ENCODE measurements at places on chromosomes 2 and 18.

- DNase-seq: no peak
These were observed 11.8 kb downstream of the CYP27C1 start for GRCh38 chr2:127208313-127208712.

DNA sequence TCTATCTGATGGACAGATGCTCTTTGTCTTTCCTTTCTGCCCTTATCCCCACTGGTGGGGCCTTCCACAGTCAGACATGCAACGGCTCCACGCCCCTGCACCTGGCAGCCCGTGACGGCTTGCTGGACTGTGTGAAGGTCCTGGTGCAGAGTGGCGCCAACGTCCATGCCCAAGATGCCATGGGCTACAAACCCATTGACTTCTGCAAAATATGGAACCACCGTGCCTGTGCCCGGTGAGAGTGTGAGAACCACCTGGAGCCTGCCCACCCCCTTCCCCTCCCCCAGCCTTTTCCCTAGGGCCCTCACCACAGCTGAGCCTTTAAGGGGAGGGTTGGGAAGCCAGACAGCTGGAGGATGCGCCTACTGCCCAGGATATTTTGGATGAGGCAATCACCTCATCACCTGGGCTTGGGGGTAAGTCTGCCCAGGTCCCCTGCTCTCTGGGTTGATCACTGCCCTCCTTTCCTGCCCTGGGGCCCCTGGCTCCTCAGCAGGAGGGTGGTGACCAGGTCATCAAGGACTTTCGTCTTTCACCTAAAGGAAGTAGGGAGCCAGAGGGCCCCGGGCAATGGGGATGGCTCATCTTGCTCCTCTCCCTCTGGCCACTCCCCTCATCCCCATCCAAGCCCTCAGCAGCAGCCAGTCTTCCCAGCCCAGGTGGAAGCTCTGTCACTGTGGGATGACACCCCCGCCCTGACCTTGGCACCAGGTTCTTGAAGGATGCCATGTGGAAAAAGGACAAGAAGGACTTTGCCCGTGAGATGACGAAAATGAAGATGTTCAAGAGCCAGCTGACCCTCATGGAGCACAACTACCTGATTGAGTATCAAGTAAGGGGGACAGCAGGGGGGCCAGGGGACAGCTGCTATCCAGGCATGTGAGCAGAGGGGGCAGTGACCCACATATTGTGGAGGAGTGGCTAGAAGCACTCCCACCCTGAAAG, 3.7 kb downstream of the ANKRD53 start:
- no peak for DNase-seq

- DNase-seq: no peak
These were observed 26.0 kb downstream of the COL3A1 start for GRCh38 chr2:189000221-189000620.

DNA sequence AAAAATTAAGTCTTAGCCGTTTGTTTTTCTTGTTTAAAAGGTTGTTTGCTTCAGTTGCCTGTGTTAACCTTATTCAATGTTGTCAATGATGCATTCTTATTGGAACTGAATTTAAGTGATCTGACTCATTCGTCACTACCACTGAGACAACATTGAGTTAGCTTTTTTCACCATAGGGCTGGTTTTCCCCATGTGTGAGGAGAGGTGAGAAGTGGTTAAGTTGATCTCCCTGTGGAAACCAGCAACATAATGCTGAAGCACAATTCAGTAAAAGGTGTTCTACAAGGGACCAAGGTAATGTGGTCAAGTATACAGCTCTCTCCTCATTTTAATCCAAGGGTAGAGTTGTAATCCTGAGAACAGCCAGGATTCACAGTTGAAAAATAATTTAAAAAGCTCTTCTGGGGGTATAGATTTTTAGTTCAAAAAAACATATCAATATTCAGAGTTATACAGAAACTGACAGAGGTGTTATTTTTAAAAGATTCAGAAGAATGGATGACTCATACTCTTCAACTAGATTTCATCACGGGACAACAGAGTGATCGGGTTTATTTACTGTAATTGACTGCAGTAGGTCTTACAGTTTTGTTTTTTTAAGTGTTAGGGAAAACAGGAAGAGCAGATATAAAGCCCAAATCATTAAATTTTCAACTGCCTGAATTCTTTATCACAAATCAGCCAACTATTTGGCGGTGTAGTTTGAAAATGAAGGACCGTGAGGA, 12.6 kb downstream of the NOP58 start:
- DNase-seq: no peak

- no peak for DNase-seq
These were observed 144.9 kb downstream of the ACTR3 start for GRCh38 chr2:114034742-114035141.

Data from activated T-helper 1 cell treated with anti-CD3 and anti-CD28 coated beads, Interleukin-2, amount 50 U/mL, for 16 hours (primary cell).